ENCODE measurements at places on chromosomes 7 and 10.

DNA sequence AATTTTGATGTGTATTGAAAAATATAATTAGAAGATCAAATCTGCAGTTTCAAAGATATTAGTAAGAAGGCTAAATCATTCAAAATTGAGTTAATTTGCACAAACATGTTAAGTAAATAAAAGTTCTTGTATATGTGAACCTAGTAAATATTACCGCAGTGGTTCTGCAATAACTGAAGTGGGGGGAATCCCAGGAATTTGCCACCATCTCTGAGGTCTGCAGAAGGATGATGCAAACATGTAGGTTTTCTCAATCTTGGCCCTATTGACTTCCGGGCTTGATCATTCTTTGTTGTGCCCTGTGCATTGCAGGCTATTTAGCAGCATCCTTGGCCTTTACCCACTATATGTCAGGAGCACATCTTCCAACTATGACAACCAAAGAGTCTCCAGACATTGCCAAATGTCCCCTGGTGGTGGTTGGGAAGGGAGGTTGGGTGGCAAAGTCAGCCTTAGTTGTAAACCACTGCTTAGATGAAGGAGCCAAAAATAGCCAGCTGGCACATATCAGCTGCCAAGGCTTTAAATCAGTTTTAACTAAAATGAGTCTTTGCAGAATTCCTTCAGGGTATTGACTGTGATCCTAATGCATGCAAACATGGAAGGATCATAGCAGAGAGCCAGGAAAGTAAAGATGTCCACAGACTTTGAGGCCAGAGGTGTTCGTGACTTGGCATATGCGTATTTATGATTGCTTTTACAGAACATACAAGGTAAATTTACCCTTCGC, 146.3 kb downstream of the TRIL start:
- no peak for DNase-seq

- no peak for DNase-seq
Observed at GRCh38 chr10:128537834-128538330, 411.7 kb upstream of the MKI67 start.

DNA sequence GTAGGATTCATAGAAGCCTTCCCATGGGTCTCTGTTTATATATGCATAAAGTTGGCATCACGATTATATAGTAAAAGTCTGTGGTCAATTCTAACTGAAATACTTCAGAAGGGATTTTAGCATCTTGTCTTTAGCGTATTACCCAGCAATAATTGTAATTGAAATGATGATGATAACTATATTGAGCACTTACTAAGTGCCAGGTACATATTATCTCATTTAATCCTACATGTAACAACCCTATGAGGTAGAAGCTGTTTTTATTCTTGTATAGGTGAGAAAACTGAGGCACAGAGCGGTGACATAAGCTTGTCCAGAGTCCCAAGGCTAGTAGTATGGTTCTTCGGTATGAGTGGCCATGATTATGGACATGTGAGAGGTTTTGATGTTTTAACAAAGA, 33.8 kb downstream of the PANK1 start:
- DNase-seq = no peak

DNA sequence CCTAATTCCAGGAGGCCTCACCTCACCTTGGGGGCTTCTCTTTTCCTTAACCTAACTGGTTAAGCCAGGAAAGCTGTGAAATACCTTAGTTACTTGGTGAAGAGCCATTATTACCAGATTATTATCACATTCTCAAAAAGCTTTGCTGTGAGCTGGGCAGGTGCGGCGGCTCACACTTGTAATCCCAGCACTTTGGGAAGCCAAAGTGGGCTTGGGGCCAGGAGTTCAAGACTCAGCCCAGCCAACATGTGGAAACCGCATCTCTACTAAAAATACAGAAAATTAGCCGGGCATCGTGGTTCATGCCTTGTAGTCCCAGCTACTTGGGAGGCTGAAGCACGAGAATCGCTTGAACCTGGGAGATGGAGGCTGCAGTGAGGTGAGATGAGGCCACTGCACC, 102.4 kb upstream of the KLF6 start:
- no peak for DNase-seq

GRCh38 chr10:115953281-115953680, 319.7 kb downstream of the GFRA1 start:
- no peak for DNase-seq

DNA sequence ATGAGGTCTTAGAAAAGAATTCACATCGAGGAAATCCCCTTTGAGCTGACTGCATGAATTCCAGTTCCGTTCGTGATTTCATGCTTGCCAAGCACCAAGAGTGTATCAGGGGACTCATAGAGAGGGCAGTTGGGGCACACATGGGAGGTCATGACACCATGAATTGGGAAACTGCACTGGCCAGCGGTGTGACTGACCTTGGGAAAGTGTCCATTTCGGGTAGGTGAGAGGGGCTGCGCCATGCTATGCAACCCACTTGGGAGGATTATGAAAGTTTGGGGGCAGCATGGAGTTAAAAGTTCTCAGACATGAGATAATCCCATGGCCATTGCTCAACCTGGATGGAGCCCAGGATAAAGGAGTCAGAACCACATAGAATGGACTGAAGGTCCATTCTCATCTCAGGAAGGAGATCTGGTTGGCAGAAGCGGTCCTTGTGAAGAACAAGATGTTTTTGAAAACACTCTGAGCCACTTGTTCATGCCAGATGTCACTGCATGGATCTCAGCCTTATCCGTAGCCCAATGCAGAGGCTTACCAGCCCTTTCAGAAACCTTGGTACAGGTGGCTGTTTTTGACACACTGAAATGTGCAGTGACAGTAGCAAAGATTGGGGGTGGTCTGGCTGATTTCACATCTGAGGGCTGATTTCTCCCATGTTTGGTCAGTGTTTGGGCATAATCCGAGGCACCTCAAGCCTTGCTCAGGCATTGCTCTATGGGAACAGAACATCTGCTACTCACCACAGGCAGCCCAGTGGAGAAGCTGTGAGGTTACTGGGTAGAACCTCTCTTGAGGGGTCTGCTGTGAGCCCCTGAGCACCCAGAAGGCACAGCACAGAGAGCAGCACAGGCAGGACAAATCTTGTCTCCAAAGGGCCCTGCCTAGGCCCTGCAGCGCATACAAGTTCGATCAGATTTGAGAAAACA, 252.3 kb downstream of the CXCL12 start:
- DNase-seq = no peak

- DNase-seq = no peak
Observed at GRCh38 chr7:26178272-26178960, 22.1 kb downstream of the HNRNPA2B1 start.

- DNase-seq = peak; percentile 87
Observed at GRCh38 chr10:72310636-72311035, 36.9 kb downstream of the DDIT4 start.

DNA sequence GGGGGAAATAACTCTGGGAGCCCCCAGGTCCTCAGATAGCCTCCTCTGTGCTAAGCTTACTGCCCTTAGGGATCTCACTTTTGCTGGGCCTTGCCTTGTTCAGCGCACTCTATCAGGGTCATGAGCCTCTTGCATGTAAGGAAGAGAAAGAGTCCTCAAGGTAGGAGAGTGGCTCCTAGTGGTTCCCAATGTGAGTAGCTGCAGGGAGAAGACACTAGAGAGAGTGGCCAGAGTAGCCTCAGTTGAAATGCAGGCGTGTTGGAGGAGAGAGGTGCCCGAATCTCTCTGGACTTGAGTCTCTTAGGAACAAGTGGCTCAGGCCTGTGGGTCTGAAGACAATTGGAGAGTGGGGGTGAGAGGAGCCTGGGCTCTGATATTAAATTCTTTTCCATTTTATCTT, 94.3 kb upstream of the SORCS3 start:
- DNase-seq = no peak

- no peak for DNase-seq
Observed at GRCh38 chr7:45700556-45700955, 126.4 kb downstream of the ADCY1 start.

DNA sequence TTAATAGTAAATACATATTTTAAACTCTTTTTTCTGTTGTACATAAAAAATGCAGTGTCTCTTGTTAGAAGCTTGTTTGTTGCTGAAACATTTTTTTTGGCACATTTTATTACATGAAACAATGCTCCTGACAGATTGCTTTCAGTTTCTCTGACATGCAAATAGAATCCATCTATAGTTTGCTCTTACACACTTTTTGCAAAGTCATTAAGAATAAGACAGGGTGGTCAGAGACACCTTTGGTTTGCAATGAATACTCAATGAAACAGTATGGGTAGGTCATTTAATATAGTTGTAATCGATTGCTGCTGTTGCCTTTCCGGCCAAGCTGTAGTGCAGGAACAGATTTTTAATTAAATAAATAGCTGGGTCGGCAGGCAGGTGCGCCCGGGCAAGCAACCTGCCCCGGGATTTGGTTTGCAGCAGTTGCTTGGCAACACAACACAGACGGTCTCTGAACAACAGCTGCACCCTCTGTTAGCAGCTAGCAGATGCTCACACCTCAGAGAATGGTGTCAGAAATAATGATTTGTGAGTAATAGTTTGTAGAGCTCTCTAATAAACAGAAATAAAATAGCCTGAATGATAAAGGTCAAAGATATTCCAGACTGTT, 115.7 kb upstream of the CACNA2D1 start:
- no peak for DNase-seq

GRCh38 chr10:4006858-4007257, 221.8 kb upstream of the KLF6 start:
- DNase-seq = no peak

- no peak for DNase-seq
Observed at GRCh38 chr10:112842832-112843360, 107.2 kb upstream of the TCF7L2 start.

GRCh38 chr7:22814261-22815208, 8.1 kb downstream of the TOMM7 start:
- no peak for DNase-seq

DNA sequence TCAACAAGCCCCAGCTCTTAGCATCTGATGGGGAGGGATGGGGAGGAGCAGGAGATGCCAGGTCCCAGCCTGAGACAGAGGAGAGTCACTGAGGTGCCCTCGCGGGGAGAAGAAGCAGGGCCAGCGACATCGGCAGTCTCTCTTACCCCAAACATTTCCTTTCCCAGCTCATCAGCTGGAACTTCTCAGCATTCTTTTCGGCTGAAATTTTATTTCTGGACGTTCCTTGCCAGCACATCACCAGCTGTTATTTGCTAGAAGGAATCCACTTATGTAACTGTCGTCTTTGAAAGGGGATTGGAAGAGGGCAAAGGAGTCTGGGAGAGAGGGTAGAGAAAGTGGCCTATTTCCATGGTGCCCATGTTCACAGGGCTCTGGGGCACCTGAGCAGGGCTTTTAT, 101.0 kb upstream of the SHH start:
- no peak for DNase-seq

GRCh38 chr7:136969761-136970160, 101.3 kb downstream of the CHRM2 start:
- no peak for DNase-seq

DNA sequence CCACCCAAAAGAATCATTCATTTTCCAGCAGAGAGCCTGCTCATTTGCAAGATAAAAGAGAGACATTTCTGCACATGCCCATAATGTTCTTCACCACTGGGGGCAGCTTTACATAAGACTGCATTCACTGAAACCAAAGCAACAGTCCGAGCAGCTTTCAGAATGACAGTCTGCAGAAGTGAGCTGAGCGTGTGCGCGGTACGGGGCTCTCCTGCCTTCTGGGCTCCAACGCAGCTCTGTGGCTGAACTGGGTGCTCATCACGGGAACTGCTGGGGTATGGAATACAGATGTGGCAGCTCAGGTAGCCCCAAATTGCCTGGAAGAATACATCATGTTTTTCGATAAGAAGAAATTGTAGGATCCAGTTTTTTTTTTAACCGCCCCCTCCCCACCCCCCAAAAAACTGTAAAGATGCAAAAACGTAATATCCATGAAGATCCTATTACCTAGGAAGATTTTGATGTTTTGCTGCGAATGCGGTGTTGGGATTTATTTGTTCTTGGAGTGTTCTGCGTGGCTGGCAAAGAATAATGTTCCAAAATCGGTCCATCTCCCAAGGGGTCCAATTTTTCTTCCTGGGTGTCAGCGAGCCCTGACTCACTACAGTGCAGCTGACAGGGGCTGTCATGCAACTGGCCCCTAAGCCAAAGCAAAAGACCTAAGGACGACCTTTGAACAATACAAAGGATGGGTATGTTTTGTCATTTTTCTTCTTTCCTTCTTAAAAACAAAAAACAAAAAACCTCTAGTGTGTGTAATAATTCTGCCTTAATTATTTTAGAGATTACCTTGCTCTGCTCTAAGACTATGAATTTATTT, at the start of gene LRRTM3:
LRRTM3 (plus strand) TSS at position 141 of the 820 bp plus-strand sequence.
- DNase-seq = peak; percentile 22

- DNase-seq = no peak
Observed at GRCh38 chr10:61847087-61847486, 54.4 kb upstream of the ARID5B start.

GRCh38 chr7:12226756-12227155, 15.7 kb downstream of the TMEM106B start:
- DNase-seq = no peak

GRCh38 chr7:94274828-94275227, 119.9 kb upstream of the COL1A2 start:
- DNase-seq = no peak

DNA sequence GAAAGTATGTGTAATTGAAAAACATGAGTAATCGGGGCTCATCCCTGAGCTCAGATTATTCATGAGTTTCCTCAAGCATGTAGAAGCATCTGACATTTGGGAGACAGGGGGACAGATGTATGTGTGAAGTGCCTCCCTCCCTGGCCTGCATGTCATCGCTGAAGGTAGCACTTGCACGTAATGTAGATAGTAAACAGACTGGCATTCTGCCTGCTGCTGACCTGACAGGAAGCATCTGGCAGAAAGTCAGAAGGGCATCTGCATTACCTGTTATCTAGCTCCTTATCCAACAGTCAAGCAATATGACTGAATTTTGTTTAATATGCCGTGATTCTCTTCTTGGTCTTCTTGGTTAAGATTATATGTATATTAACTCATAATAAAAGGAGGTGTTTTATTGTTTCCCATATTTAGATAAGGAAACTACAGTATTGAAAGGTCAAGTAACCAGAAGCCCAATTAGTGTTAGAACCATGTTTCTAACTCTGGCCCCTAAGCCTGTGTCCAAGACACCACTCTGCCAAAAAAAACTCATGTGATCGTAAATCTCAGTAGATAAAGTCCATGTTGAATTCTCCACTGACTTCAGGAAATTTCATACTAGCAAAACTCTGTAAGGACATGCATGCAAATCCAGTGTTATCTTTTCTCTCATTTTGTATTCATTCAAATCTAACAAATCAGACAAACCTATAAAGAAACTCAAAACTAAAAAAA, 918.1 kb upstream of the MBL2 start:
- no peak for DNase-seq

Measured in inflammatory macrophage (primary cell).